ENCODE measurements at places on chromosomes 16 and 17.

GRCh38 chr17:4463818-4464476 lies 30.2 kb downstream of the SPNS3 start:
- no peak for DNase-seq

DNA sequence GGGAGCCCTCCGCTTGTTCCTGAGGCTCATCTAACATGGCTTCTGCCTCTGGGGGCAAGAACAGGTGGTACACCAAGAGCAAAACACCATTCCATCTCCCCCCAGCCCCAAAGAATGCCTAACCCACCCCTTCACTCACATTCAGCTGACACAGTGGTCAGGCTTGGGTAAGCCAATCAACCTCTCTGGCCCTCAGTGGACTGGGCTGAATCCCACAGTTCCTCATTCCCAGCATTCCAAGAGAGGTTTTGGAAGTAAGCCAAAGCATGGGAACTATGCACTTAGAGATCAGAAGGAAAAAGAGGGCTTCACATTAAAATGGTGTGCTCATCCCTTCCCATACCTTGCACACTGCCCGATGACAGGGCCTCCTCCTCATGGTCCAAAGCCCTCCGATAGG lies 7.8 kb downstream of the PIGS start:
- no peak for DNase-seq

DNA sequence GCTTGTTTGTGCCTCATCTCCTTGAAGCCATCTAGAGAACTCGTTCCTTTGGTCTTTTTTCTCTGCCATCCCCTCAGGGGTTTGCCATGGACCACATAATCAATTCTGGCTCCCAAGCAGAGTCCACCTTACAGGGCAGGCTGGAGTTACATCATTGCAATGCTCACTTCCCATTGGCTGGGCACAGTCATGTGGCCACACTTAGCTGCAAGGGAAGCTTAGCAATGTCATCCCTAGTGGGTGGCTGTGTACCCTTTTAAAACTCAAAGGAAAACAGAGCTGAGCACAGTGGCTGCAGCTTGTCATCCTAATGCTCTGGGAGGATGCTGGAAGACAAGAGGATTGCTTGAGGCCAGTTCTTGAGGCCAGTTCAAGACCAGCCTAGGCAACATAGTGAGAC lies 41.9 kb upstream of the POLR3E start:
- DNase-seq = no peak

- no peak for DNase-seq
Measured at GRCh38 chr17:77366558-77367245, 225.9 kb downstream of the SEC14L1 start.

DNA sequence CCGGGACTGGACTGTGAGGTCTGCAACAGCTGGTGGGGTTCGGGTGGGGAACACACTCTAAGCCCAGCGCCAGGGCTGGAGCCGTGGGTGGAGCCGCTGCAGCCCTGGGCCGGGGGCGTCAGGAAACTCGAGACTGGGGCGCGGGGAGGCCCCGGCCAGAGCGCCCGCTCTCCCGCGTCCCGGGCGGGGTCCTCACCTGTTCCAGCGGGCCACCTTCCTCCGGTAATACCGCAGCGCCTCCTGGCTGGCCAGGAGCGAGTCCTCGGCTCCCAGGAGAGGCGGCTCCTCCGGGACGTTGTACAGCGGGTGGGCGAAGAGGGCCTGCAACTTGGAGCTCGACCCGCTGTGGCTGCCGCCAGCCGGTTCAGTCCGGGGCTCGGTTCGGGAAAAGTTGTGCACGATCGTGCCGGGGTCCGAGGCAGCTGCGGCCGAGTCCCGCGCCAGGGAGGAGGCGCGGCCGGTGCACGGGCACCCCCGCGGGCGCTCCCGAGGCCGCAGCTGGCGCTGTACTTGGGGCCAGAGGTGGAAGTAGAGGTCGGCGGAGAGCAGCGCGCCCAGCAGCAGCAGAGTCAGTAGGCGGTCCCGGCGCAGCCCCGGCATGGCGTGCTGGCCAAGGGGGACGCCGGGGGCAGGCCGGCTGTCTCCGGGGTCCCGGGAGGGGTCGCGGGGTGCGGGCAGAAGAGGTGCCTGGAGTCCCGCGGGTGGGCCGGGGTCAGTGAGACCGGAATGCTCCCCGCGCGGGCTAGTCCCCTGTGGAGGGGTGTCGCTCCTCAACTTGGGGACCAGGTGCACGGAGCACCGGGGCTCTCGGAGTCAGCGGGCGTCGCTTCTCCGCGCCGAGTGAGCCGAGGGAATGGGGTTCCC lies 868 bp downstream of the FAM20A start:
- no peak for DNase-seq

DNA sequence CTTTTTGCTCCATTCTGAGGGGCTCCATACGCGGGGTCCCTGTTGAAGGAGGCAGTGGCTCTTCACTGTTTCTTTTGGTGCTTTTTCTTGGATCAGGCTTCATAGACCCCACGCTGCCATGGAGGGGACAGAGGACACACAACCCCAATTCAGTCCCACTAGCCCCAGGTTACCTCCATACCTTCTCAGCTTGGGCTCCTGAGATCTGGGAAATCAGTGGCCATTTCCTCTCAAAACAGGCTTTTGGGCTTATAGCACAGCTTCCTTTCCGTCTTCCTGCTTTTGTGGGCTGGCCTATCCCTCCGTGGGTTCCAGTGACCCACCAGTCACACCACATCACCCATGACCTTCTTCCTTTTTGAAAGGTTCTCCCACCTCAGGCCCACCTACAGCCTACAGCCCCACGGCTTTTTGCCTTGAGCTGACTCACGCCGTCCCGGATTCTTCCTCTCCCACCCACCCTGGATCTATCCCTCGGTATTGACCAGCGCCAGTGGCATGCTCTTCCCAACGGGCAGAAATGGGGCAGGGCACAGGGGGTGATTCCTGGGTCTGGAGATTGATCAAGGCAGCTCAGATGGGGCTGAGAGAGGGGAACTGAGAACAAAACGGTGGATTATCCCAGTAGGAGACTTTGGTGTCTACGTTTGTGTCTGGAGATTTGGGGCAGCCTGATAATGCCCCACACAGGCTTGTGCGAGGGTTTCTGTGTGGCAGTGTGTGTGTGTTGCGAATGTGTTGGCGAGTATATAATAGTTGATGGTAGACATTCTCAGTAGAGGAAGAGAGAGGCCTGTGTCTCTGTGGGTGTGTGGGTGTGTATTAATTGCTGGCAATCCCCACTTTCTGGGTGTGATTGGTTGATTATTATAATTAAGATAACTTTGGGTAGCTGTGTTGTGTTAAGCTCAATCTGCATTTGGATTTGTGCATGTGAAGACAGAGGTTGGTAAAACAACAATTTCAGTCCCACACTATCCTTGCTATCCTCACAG lies 3.8 kb downstream of the TBX21 start:
- no peak for DNase-seq

- DNase-seq = peak; percentile 87
Measured at GRCh38 chr17:78736526-78737079, 45.5 kb downstream of the CYTH1 start.

- no peak for DNase-seq
Measured at GRCh38 chr17:49085565-49086315, 46.8 kb upstream of the B4GALNT2 start.

DNA sequence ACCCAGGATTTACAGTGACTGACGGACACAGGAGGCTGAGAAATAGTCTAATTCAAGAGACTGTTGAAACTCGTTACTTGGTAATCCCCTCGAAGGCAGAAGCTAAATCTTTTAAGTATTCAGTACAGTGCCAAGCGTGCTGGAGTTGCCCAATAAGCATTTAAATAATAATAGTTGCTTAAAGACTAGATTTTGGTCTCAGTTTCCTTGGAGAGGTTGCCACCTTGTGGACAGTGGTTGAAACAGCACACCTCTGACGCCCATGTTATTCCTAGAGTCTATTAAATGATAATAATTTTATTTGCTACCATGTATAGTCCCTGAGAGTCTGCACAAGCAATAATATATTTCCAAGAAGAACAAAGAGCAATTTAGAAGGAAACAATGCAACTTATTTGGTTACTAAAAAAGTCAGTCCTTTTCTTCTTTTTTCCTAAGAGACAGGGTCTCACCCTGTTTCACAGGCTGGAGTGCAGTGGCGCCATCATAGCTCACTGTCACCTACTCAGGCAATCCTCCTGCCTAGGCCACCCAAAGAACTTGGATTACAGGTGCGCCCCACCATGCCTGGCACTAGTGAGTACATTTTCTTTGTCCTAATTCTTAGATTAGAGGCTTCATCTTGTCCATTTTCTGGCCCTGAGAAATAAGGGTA lies 138.0 kb upstream of the NUDT7 start:
- peak; percentile 59 for DNase-seq

DNA sequence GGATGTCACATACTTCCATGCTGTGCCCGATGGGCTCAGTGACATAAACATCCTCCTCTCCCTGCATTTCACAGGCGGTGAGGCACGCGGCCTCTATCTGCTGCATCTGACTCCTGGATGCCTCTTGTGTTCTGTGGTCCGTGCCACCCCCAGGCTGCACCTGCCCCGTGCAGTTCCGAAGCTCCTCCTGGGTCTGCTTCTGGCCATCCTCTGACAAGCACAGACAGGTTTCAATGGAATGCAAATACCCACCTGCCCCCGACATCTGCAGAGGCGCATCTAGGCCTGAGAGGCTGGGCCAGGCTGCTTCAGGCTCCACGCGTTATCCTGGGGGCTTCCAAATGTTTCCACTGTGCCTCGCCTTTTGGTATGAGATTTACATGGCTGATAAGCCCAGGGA lies 46.3 kb upstream of the DNAH17 start:
- DNase-seq = no peak

DNA sequence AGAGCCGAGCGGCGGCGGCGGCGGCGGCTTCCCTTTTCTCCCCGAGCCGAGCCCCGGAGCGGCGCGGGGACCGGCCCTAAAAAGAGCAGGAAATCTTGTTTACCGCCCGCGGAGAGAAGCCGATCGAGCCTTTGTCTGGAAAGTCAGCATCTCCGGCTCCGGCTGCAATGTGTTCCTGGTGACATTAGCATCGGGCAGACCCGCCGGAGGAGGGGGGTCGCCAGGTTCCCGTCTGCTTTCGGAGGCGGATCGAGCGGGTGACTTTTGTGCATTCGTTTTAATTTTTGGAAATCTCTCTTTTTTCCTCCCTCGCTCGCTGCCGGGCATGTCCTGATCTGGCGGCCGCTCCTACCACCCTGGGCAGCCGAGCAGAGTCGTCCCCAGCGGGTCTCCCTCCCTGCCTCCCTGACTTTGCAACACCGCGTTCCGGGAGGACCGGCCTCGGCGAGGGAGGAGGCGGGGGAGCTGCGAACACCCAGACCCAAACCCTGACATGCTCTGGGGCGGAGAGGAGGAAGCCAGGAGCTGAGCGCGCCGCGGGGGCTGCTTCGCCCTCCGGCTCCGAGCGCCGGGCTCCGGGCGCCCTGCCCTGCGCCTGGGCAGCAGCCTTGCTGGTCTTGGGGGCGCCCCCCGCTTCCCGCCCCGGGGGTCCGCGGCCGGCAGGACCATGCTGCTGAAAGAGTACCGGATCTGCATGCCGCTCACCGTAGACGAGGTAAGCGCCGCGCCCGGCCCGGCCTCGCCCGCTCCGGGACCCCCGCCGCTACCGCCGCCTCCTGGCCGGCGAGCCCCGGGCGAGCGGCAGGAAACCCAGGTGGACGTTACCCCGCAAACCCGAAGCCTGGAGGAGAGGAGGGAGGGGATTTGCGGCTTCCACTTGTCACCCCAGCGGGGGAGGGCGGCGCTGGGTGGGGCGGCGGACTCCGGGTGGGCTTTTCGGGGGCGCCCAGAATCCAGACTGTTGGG lies 690 bp downstream of the PITPNC1 start:
- no peak for DNase-seq

GRCh38 chr16:24838554-24839266 lies 7.1 kb upstream of the SLC5A11 start:
- DNase-seq = peak; percentile 50

- no peak for DNase-seq
Measured at GRCh38 chr17:57115377-57115776, 30.3 kb downstream of the AKAP1 start.

DNA sequence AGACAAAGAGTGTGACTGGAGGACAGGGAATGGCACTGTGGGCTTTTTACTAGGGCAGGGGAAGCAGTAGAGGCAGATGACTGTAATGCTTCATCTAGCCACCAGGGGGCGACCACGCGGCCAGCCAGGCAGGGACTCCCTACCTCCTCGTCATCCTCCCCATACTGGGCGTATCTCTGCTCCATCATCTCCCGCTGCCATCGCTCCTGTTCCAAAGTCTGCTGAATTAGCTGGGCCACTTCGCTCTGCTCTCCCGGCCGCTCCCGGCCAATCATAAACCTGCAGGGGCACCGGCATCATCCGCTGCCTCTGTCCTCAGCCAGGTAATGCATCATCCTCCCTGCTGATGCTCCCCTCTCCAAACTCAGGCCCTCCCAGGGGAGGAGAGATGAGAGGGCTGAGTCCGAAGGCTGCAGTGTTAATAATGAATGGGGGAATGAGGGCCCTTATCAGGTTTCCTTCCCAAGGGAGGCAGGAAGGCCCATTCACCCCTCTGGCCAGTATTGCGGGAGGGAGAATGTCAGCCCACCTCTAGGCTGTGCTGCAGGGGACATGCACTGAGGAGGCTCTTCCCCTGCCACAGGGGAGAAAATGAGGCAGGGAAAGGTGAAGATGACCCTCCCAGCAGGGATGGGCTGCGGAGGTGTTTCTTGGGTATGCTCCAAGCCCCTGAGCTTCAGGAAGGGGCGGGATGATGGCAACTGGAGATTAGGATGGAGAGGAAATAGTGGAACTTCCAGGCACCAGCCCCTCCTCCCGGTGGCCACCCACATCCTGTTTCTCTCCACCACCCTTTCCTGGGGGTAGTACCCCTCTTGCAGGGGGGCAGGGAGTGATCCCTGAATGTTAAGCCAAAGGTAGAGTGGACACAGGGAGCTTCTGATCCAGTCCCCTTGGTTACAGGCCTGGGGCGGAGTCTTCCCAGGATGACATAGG lies 10.3 kb upstream of the SAMD14 start:
- peak; percentile 67 for DNase-seq

- DNase-seq = no peak
Measured at GRCh38 chr17:5699814-5700213, 115.5 kb upstream of the NLRP1 start.

DNA sequence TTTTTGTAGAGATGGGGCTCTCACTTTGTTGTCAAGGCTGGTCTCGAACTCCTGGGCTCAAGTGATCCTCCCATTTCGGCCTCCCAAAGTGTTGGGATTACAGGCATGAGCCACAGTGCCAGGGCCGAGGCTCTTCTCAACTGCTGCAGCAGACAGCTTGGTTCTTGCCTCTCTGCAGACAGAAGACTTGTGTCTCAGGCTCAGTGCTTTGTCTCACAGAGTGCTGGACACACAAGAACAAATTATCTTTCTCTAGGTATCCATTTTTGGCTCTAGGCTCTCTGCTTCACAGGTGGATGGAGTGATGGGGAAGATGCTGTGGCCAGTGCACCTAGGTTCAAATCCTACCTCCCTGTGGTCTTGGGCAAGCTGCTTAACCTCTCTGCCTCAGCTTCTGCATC lies 80.8 kb upstream of the RNU2-1 start:
- no peak for DNase-seq

Measured in AML-193 (cell line).